ENCODE measurements at places on chromosomes 6 and 20. TPM values are rescaled to one million over a fixed set of nuclear protein-coding genes. Genes with fewer than 3 reads are reported as not detected.

DNA sequence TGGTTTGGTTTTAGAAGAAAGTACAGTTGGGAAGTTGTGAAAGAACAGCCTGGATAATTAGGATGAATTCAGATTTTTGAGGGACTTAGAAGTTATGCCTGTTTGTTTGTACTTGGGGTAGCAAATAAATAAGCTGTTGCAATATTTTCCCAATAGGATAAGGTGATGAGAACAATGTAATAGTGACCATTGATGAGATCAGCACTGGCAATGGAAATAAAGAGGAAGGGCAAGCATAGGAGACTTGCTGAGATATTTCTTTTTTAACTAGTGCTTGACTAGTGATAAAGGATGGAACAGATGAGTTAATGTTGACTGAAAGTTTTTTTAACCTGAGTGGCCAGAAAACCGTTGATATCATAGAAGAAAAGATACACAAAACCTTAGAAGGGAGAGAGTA is 498.8 kb downstream of the CDKAL1 start:
- no peak for ATAC-seq

TTLL9 gene
- total RNA-seq = not detected

SAMD3 gene
- 1.4 TPM for total RNA-seq

LY6G6D gene
- not detected for total RNA-seq

- no peak for ATAC-seq
Observed at GRCh38 chr20:21518292-21518991, 4.6 kb upstream of the NKX2-2 start.

DNA sequence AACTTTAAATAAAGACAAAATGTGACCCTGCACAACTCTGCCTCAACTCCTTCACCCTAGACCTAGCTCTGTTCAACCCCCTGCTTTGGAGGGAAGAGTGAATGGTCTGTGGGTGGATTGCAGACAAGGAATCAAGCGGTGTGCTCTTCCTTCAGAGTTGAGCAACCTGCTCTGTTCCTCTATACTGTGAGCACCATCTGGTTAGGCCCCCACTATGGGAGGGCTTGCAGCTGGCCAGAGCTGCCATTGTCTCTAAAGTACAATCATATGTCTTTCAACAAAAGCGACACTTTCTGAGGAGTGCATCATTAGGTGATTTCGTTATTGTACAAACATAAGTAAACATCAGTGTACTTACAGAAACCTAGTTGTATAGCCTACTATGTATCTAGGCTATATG is 406.1 kb upstream of the MARCKS start:
- ATAC-seq = no peak

BFSP1 gene
- 0.58 TPM for total RNA-seq

GRCh38 chr6:136750696-136751521 is 41.4 kb downstream of the MAP3K5 start:
- ATAC-seq = no peak

HM13 gene
- total RNA-seq = 164 TPM

GRCh38 chr6:148342350-148343046 is at the start of gene SASH1:
SASH1 (plus strand) TSS chr6:148342838; CDS start chr6:148343068, 230 bp downstream.
- peak; percentile 65 for ATAC-seq

GRCh38 chr6:105153676-105154075 is 26.1 kb downstream of the POPDC3 start:
- ATAC-seq = peak; percentile 58

DNA sequence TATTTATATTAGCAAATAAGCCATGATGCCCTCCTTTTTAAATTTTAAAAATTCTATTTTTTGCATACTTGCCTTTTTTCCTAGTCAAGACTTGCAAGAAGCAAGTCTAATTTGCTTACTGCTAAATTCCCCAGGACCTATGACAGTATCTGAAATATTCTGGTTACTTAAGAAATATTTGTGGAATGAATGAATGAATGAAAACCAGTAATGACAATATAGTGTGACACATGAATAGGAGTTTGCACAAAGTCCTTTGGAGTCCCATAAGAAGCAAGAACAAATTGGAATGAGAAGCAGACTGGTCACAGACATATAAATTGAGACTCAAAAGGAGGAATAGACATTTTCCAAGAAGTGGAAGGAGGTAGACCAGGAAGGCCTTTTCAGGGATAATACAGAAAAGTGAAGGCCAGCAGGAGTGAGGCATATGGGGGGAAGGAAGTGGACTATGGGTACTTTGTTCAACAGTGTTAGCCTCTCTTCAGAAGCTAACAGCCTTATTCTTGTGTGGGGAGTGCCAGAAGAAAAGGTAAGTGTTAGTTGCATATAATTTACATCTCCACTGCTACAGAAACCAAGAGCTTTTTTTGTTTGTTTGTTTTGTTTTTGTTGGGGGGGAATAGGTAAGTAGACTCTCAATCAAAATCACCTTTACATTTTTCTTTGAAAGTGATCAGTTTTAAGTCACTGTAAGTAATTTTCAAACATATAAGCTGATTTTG is 93.6 kb upstream of the FAM184A start:
- no peak for ATAC-seq

DNA sequence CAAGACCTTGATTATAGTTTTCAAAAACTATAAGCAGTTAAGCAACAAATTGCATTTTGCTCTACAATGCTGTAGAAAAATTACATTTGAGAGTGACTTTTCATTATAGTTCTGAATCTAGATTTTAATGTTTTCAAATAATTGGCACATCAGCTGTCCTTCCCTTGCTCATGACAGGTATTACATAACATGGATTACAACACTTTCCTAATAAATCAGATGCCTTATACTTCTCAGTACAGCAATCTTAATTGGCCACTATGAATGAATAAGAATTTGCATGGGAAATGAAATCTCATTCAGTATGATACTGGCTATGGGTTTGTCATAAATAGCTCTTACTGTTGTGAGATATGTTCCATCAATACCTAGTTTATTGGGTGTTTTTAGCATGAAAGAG is 29.9 kb downstream of the HSF2 start:
- no peak for ATAC-seq

DNA sequence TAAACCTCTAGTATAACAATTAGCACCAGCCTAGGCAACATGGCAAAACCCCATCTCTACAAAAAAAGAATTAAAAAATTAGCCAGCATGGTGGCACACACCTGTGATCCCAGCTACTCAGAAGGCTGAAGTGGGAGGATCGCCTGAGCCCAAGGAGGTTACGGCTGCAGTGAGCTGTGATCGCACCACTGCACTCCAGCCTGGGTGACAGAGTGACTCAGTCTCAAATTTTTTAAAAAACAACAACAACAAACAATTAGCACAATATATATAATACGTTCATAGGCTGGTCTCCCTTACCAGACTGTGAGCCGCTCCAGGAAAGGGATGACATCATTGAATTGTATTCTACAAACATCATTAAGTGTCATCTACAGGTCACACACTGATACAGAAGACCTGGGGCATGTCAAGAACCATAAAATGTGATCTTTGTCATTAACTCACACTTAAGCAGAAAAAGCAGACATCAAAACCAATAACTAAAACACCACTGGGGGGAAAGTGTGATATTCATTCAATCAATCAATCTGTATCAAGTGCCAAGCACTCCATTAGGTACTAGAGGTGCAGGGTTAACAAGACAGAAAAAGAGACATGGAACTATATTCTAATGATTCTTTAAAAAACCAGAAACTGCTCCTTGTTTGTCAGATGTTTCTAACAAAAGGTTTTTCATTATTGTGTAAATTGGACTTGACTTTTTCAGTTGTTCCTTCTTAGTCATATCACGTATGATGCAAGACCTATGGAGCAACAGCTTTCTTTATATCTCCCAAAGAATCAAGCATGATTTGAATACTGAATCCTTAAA is 17.8 kb downstream of the MAP3K5 start:
- ATAC-seq = peak; percentile 11

- no peak for ATAC-seq
Observed at GRCh38 chr6:12246900-12247299, 43.3 kb upstream of the EDN1 start.

CFAP61 gene
- not detected for total RNA-seq

XRN2 gene
- 42.9 TPM for total RNA-seq

DNA sequence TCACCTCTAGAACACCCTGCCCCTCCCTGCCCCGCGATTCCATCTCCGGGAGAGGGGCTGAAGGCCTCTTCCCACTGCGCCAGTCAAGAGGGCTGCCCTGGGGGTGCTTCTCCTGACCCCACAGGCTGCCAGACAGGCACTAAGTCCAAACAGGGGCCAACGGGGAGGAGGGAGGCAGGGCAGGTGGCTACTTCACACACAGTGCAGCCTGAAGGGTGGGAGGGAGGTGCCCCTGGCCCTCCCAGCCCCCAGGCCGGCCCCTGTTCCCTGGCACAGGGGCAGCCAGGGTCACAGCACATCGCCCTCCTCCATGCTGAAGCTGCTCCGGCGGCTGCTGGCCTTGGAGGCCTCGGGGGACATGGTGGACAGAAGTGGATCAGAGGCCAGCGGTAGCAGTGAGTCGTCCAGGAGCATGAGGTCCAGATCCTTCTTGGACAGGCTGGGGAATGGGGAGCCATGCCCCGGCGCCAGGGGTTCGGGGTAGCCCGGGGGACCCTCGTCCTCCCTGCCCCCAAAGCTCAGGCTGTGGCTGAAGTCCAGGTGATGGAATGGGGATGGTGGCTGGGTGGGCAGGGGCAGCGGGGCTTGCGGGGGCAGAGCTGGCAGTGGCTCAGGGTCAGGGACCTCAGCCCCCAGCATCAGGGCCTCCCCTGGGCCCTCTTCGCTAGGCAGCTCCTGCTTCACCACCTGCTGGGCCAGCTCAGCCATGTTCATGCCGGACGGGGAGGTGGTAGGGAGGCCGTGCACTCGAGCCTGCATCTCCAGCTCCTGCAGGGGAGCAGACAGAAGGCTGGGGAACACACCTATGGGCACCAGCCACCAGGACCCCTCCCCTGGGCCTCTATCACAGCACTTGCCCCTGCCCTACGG is 46.3 kb downstream of the MDFI start:
- ATAC-seq = no peak

- ATAC-seq = peak; percentile 18
Observed at GRCh38 chr6:135182071-135183001, 1.2 kb downstream of the MYB start.

DNA sequence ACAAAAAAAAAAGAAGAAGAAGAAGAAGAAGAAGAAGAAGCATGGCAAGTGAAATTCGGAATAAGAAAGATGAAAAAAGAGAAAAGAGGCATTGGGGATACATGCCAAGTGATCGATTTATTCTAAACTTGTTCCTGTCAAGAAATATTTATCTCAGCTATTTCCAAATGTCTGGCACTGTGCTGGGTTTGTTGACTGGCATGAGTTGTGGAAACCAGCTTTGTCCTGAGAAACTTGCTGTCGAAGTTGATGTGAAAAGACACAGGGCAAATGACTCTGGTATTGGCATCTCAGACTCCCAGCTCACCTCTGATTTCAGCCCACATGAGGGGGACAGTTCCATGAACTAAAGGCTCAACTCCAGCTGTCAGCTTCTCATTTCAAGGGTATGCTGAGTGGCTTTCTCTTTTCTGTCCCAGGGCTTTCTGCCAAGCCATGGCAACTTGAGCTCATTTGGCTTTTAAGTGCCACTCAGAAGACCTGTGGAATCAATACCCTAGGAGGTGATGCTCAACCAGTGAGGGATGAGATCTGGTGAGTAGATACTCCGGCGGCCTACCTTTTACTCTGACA is 253.3 kb upstream of the JAG1 start:
- no peak for ATAC-seq

GRCh38 chr20:4330011-4330410 is 314.7 kb upstream of the RNF24 start:
- no peak for ATAC-seq

ECT2L gene
- total RNA-seq = not detected

MCM8 gene
- total RNA-seq = 35.3 TPM

NINL gene
- 4.6 TPM for total RNA-seq

- no peak for ATAC-seq
Observed at GRCh38 chr6:150939399-150939798, 73.9 kb downstream of the MTHFD1L start.

UST gene
- total RNA-seq = 1.6 TPM

GRCh38 chr6:19714434-19715166 is 122.6 kb upstream of the ID4 start:
- no peak for ATAC-seq

DNA sequence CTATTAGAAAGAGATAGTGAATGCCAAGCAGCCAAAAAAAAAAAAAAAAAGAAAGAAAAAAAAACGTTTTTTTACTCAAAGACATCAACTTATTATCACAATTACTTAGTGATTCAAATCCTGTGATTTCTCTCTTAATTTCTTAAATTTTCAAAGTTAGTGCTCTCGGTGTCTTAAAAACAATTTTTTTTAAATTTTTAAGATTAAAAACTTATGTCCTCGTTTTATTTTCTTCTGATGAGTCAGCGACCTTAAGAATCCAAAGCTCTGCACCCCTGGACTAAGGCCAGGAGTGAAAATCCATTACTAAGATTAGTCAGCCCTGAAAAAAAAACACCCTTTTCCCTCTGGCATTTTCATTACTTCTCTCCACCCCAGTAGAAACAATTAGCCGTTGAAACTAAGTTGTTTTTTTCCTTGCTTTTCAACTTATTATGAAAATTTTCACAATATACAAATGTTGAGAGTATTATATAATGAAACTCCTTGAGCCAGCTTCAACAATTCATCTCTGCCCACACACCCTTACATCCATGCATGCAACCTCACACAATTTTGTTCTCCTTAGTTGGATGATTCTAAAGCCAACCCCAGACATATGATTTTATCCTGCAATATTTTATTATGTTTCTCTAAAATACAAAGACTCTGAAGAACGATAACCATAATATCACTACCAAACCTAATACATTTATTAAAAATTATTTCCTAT is 85.6 kb upstream of the CARMIL1 start:
- ATAC-seq = no peak

DNA sequence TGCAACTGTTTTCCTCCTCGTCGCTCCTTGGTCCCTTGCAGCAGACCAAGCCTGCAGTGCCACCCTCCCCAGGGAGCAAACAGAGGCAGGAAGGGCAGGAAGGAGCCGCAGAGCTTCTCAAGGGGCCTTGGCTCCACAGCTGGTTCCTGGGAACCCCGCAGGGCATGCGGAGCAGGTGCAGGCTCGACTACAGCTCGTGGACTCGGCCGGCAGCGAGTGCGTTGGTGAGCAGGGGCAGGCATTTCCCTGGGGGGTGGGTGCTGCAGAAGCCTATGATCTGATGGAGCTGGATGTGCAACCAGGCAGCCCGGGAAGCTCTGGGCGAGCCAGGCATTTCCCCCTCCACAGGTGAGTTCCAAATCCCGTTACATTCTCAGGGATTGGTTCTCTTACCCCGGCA is 37.1 kb downstream of the FRMD1 start:
- ATAC-seq = no peak

DNA sequence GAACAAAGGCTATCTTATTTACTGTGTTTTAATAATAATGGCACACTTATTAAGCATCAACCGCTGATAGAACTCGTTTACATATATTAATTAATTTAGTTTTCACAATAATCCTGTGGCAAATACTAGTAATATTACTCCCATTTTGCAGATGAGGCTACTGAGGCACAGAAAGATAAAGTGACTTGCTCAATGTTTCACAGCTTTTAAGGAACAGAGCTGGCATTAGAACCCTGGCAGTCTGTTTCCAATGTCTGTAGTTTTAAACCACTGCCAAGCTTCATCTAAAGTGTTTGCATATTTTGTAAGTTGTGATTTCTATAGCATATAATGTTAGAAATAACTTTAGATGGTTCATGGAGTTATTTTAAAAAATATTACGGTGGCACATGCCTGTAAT is 38.4 kb upstream of the LRRC1 start:
- ATAC-seq = no peak

VSX1 gene
- total RNA-seq = not detected

GRCh38 chr20:35849706-35850105 is 77.9 kb downstream of the PHF20 start:
- no peak for ATAC-seq
